ENCODE measurements at places on chromosomes 12 and 14. TPM values are rescaled to one million over a fixed set of nuclear protein-coding genes. Genes with fewer than 3 reads are reported as not detected.

Gene APOF
- not detected for total RNA-seq

Gene ACSS3
- not detected for total RNA-seq

Gene CBLN3
- 1.6 TPM for total RNA-seq

Gene TMEM119
- not detected for total RNA-seq

Gene HCAR2
- total RNA-seq, result 0.78 TPM

Gene PLBD2
- total RNA-seq, result 29.6 TPM

Gene BICDL1
- 4.5 TPM for total RNA-seq

Gene MMP19
- not detected for total RNA-seq

Gene CSAD
- 5.4 TPM for total RNA-seq

Gene SLC22A17
- total RNA-seq, result 6.1 TPM

Gene FAM186B
- total RNA-seq, result 0.08 TPM

Gene TNFAIP2
- 408 TPM for total RNA-seq

Gene EML5
- total RNA-seq, result 0.72 TPM

Gene LBHD2
- not detected for total RNA-seq

Gene NXPH4
- 3.8 TPM for total RNA-seq

Gene UNC79
- 0.02 TPM for total RNA-seq

Gene ESPL1
- 19.6 TPM for total RNA-seq

Gene ISM2
- 0.39 TPM for total RNA-seq

Gene HSPB8
- total RNA-seq, result 15.4 TPM

Gene WNK1
- 80.6 TPM for total RNA-seq

Gene CCDC184
- total RNA-seq, result 2.5 TPM

Gene CALCOCO1
- total RNA-seq, result 19.3 TPM

Measured in A549 treated with CpdA at 1 μM for 4 hours (cell line).